ENCODE measurements at places on chromosomes 4 and X.

DNA sequence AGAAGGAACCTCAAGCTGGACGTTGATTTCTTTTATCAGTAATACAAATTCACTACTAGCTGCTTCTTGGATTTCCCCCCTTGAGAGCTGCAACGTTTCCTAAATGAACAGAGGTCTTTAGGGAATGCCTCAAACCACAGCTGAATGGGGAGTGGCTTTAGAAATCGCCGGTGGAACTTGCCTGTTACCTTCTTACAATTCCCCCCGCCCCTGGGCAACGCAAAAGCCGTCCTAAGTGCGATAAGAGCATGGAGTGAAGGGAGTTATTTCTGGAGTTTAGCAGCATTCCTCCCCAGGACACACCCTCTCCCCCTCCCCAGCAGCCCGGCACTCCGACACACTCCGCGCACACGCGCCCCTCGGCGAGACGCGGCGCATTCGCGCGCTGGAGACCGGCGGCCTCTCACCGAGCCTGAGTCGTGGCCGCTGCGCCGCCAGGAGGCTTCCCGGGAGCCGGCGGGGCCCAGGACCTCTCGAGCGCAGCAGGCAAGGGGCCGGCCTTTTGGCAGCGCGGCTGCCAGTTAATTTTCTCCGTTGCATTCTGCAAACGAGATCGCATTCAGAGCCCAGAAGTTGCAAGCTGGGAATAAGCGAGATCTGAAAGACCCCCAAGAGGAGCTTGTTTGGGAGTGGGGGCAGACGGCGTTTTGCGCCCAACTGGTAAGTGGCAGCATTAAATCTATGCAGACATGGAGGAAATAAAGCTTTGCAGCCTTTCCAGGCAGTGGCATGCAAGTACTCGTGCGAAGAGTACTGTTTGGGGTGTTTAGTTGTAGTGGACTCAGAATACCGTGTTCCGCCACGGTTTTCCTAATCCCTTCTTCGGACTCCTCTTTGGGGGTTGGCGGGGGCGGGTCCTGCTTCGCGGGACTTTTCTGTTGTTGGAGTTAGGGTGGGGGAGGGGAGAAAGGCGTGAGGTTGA lies 134.7 kb downstream of the PALLD start:
- DNase-seq: peak; percentile 81

DNA sequence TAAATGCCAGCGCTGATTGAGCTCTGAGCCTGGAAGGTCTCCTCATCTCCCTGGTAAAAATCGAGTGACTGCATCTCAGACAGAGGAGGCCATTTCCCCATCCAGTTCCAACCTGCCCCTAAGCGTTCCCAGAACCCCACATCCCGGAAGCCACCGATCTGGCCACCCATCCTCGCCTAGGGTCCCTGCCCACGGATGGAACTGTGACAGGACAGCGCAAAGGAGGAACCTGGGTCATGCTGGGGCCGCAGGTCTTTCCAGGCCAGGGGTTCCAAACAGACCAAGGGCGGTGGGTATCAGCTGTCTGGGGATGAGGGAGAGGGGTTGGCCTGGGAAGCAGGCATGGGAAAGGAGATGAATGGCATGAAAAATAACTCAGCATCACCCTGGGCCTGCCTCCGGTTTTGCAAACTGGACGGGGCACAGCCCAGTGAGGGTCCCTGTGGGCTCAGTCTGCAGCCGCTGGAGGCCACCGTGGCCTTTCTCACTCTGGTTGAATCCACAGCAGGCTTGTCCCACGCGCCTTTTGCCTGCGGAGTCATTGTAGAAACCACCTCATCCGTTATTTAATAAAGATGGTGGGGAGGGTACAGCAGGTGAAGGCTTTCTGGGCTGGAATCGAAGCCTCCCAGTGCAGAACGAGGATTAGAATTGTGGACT lies 49.1 kb downstream of the ABLIM2 start:
- no peak for DNase-seq

DNA sequence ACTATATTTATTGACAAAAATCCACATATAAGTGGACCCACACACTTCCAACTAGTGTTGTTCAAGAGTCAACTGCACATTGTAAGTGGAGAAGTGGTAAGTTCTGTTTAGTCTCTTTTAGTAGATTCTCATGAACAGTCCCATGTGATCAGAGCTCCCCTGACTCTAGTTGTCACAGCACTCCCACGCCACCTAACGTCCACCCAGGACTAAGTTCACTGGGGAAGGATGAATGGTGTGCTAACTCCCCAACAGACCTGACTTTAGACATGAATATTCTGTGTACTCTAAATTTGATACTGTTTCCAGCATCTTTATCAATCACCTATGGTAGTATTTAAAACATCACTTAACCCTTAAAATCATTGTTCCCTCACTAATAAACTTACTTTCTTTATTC lies 59.8 kb downstream of the PACRGL start:
- no peak for DNase-seq

DNA sequence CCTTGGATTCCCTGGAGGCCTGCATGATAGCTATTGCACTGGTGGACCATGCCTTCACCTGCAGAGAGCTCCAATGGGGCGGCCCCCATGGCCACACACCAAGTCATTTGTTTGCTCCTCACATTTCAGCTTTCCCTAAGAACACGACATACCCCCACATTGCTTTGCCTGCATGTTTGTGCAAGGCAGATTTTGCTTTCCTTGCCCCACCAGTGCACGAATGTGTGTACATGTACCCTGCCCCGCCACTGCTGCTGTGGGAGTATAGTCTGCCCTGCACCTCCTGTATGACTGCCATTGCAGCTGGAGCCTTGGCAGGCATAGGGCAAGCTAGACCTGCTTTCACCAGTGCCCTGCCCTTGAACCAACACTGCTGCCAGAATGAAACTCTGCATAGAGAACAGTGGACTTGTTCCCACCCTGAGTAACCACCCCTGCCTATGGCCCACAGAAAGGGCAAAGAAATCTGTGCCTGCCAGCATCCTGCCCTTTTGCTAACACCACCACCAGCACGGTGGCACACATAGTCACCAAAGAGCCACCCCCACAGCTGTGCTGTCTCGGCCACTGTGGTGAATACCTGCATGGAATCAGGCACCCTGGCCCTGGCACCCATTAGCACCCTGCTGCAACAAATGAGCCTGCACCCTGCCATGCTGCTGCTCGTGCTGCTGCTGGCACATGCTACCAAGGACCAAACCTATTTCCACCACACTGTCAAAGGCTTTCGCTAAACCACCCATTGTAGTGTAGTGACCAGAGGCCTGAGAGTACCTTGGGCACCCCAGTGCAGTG lies 661.7 kb upstream of the FAM241A start:
- no peak for DNase-seq

DNA sequence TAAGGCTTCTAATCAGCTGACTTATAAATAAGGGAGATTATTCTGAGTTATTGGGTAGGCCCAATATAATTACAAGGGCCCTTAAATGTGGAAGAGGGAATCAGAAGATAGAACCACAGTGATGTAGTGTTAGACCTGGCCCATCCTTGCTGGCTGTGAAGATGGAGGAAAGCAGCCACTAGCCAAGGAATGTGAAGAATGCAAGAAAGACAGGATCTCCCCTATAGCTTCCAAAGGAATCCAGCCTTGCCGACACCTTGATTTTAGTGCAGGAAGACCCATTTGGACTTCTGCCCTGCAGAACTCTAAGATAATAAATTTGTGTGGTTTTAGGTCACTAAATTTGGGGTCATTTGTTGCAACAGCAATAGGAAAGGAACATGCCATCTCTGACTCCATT lies 150.6 kb downstream of the SPATA18 start:
- DNase-seq: peak; percentile 52

- peak; percentile 49 for DNase-seq
Observed at GRCh38 chr4:137474711-137475301, 57.5 kb downstream of the PCDH18 start.

DNA sequence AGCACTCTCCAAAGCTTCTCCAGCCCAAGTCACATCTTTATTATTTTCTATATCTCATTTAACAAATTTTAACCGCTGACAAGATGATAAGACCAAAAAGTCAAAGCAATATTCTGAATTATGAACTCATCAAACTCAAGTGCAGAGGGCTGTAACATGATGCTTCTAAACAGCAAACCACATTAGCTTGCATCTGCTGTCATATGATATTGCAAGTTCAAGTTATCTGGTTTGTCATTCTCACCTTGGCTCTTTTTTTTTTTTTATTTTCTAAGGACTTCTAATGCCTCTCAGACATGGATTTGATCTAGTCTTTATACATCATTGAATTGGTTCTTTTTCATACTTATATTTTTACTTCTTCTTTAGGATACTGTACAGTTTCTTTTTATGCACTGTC lies 93.4 kb downstream of the SLC10A7 start:
- DNase-seq: no peak

GRCh38 chr4:73917081-73917501 lies 47.9 kb downstream of the CXCL1 start:
- DNase-seq: peak; percentile 97

DNA sequence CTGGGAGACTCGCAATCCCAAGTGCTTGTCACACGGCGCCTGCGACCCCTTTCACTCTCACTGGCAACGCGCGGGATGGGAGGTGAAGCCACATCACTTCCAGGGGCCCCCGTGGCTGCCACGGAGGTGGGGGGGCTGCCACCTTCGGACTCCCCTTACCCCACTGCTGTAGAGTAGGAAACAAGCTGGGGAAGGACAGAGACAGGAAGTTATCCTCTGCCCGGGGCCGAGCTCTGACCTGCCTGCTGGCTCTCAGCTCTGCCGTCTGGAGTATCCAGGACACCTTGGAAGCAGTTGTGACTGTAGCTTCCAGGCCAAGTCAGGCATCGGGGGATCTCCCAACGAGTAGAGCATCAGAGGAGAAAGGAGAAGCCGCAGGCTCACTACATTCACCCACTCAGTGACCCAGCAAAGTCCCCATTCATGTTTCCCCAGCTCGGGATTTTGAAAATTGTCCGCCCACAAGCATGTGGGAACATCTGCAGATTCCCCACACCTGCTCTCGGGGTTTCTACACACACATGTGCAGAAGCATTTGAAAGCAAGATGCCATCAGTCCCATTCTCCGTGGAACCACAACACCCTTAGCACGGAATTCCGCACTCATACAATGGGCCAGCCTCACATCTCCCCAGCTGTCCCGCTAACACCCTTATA lies 10.8 kb downstream of the PDZD4 start:
- no peak for DNase-seq

DNA sequence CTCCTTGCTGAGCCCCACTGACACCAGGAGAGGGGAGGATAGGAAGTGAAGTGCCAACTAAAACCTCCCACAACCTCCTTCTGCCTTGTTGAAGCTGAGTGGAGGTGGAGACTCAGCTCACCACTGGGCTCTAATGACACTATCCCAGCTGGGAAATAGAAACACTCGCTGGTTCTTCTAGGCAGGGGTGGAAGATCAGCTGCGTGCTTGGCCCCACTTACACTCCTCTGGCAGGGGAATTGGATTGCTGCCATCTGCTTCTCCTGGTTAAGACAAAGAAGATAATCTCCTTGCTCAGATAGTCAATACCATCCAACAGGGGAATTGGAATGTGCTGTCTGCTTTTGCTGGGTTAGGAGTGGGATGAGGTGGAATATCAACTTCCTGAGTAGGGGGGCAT lies 392.5 kb downstream of the ZNF674 start:
- no peak for DNase-seq

DNA sequence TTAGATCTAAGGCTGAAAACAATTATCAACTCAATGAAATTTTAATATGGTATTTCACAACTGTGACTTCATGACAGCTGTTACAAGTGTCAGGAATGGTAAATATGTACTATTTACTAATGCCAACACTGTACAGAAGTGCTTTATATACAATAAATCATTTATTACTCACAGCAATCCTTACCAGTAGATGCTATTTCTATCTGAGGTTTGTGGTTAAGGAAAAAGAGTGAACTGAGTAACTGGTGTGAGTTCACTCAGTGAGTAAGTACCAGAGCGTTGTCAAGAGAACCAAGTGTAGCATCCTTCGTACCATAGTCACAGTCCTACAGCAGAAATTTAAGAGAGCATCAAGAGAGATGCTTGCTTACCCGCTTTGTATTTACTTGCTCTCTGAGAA lies 23.3 kb downstream of the MTHFD2L start:
- DNase-seq: peak; percentile 63

- no peak for DNase-seq
Observed at GRCh38 chr4:177308847-177309521, 690 bp upstream of the NEIL3 start.

GRCh38 chr4:89535251-89535650 lies 227.7 kb upstream of the GPRIN3 start:
- peak; percentile 1 for DNase-seq

DNA sequence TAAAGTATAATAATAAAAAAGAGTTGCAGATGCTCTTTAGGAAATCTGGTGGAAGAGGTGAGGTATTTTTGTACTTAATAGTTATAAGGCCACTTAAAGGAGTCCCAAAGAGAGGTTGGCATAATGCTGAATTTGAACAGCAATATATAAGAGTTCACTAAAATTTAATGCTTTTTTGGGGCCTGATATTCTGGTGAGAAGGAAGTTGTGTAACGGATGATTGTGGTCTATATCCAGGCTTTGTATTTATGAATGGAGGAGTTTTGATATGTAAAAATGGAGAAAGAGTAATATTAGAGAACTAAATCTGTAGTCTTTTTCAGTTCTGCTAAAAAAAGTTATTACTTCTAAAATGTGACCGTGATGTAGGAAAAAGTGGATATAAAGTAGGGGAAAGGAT lies 20.4 kb downstream of the BMP2K start:
- DNase-seq: no peak

DNA sequence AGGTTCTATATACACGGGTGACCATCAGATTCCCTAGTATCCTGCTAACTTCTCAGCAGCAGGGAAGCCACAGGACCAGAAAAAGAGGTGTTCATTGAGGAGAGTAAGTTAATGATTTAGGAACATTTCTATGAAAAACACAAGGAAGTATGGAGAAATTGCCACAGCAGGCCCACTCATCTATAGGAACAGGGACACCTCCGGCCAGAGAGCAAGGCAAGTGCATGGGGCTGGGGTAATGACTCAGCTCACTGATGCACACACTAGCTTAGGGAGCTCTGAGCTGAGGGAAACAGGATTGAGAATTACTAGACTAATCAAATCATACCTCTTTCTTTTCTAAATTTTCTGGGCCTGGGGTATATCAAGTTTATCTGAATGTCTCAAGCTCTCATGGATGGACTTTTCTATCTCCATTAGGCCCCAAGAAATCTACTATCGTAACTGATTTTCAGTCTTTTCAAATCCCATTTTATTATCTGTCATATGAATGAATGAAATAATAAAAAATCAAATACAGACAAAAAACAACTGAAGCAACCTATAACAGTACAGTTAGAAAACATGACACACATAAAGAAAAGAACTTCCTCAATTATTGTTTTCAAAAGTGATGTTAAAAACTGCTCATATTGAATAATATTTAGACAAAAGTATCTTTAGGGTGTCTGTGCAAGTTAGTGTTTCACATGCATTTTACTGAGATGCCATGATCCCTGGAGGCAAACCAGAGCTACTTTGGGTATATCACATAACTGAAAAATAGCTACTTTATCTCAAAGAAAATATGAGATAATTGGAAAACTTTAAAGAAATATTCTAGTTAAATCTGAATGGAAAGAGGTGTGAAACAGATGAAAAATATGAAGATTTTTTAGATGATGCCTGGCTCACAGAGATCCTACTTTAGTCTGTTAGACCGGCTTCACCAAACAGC lies 89.8 kb downstream of the FBXO8 start:
- no peak for DNase-seq
